ENCODE measurements at places on chromosomes 6 and 20.

GRCh38 chr6:130822736-130823135 lies 4.5 kb upstream of the SMLR1 start:
- DNase-seq = no peak

DNA sequence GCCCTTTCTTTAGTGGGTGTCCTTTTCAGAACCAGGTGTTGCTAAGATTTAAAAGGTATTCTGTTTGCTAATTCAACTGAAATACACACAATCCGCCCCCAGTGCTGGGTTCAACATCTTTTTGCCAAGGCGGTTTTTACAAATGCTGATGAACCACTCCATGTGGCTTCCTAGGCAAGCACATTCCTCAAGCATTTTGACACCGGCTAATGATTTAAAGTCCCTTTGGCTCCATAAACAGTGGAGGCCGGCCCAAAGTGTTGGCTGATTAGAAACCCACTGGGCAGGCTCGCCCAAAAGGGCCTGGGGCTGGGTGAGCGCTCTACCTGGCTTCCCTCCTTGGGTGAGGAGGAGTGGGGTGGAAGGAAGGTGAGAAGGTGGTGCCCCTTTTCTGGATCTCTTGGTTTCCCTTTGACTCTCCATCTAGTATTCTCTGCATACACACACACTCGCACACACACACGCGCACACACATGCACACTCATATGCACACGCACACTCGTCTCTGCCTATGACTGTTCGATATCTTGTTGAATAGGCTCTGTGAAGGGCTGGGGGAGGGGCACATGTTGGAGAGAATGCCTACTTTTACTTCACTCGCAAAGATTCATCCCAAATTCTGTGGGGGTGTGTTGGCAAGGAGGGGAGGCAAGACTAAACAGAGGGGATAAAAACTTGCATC lies 66.7 kb upstream of the ARMC2 start:
- DNase-seq = no peak

DNA sequence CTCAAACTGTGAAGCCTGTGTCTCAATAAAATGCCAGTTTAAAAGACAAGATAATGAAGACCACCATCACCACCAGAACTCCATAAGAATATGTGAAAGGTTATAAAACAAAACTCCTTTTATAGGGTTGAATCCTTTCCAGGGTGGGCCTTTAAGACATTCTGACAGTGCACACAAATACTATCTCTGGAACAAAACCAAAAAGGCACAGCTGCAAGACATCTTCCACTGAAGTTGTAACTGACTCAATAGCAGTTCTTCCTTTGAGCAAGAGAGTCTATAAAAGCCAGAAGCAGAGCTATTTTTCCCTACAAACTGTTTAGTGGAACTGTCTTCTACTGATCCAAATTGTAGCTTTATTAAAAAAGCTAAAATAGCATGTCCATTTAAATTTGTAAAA lies 81.6 kb downstream of the EPB41L2 start:
- no peak for DNase-seq

GRCh38 chr6:143743301-143744166 lies 65.8 kb downstream of the PHACTR2 start:
- no peak for DNase-seq

DNA sequence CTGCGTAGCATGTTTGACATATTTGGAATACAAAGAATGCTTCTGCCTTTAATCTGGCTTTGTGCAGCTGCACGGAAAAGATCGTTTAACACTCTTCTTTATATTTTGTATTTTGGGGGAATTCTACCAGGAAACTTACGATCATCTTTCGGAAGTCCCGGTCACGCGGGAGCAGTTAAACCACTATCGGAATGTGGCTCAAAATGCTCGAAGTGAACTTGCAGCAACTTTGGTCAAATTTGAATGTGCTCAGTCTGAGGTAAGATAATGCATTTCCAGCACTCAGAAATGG lies 42.3 kb downstream of the CCDC170 start:
- DNase-seq = no peak

DNA sequence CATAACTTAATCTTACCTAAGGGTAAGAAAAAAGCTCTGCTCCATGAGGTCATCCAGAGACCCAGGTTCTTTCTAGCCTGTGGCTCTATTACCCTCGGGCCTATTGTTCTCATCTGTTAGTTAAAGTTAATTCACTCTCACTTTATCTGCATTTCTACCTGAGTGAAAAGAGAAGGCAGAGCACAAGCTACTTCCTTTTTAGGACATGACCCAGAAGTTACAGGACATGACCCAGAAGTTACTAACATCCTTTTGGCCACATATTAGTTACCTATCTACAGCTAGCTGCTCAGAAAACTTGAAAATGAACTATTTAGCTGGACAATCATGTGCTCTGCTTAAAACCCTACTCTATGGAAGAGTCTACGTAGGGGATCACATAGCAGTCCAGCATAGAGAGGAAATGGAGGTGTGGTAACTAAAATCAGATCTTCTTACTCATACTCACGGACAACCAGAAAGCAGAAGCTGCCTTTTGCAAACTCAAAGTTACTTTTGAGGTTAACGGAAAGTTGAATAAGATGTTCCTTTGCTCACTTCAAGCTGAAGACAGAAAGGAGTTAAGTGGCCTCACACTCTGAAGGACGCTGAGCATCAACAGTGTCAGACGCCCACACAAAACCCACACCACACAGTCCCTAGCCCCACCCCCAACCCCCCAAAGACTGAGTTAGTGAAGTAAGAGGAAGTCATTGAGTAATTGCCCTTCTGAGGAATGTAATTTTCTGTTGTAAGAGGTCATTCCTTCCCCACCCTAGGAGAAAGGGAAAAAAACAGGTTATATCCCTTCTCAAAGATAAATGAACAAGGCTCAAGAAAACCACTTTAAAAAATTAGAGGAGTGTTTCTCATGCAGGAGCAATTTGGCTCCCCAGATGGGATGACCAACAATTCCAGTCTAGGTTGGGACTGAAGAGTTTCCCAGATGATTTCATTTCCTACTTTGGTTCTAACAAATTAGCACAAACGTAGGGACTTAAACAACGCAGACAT lies 45.9 kb upstream of the TAB2 start:
- peak; percentile 51 for DNase-seq

- DNase-seq = no peak
Observed at GRCh38 chr6:13384966-13385365, 56.6 kb upstream of the TBC1D7 start.

- DNase-seq = no peak
Observed at GRCh38 chr6:117451671-117452070, 25.9 kb upstream of the ROS1 start.

GRCh38 chr6:34987506-34987905 lies 98.5 kb downstream of the ANKS1A start:
- DNase-seq = no peak

All from activated CD8-positive, alpha-beta memory T cell treated with anti-CD3 and anti-CD28 coated beads for 1 hour (primary cell).